ENCODE measurements at places on chromosomes 6 and 20.

DNA sequence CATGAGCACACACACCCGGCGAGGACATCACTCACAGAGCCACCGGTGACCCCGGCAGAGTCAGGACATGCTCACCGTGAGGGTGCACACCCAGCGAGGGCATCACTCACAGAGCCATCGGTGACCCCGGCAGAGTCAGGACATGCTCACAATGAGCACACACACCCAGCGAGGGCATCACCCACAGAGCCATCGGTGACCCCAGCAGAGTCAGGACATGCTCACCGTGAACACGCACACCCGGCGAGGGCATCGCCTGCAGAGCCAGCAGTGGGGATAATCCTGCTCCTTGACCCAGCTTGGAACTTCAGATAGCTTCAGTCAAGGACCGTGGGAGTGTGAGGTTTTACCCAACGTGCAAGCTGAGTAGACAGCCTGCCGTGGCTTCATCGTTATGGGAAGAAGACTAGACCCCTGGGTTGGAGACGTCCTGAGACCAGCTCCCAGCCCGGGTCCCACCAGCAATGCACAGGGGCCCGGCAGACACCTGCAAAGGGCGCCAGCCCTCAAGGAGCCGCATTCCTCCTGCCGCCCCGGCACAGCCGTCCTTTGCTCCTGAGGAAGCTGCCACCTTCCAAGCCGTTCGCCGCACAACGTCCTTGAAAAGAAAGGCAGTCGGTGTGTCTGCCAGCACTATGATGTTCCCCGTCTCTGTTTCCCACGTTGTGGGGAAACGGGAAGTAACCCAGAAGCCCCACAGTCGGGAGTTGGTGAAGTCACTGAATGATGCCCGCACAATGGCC, 192.3 kb downstream of the DLL1 start:
- no peak for DNase-seq

- DNase-seq = no peak
Observed at GRCh38 chr6:106743612-106744011, 114.2 kb downstream of the QRSL1 start.

DNA sequence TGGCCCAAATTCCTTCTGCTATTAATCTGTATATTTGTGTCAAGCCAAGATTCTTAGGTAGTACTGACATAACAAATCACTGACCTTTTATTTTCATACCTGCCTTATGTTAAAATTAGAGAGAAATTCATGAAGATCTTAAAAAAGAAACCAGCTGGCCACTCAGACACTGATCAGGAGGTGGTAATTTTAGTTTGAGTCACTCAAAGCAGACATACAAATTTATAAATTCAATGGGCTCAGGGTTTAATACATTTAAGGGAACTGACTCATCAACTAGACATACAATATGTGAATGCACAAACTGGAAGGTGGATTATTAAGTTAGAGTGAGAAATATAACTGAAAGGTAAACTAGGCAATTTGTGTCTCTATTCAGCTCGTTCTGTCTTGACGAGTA, 711.9 kb upstream of the EYS start:
- DNase-seq = no peak

DNA sequence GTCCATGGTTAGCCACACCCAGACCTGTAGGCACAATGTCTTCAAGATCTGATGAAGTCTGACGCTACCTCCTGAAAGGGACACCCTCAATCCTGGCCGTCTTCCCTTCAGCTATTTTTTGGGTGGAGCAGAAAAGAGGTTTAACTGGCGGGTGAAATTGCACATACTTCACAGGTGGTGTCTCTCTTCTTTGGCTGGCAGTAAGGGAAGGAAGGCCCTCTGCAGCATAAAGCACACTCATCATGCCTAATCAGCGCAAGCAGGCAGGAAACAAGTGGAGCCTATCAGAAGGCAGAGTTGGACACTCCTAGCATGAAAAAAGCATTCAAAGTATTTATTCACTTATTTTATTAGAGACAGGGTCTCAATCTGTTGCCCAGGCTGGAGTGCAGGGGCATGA, 32.9 kb downstream of the PNLDC1 start:
- DNase-seq = no peak

DNA sequence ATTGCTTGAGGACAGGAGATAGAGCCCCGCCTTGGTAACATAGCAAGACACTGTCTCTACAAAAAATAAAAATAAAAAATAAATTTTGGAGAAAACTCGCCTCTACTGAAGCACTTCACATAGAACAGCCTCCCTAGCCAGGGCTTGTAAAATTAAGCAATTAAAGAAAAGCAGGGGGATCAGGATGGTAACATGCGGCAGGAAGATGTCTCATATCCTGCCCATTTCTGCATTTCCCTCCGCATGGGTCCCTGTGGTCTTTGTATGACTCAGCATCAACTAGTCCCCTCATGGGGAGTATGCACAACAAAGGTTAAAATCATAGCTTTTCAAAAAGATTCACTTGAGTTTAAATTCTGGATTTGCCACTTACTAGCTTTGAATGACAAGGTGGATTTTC, 379.0 kb downstream of the EPHA7 start:
- DNase-seq = no peak

- DNase-seq = no peak
Observed at GRCh38 chr6:110897433-110897832, 22.8 kb downstream of the AMD1 start.

DNA sequence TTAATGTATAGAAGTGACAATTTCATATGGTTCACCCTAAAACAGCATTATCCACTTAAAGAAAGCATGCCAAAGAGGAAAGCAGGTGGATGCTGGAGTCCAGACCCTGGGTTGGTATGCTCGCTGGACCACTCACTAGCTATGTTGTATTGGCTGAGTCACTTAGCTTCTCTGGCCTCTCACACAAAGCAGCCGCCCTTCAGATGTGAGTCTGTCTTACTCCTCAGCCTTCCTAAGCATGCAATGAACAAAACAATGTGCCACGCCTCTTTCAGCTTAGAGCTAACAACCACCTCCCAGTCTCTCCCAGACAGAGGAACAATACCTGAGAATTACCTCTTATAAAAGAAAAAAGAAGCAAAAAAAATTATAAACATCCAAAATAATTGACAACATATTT, 29.4 kb downstream of the SIM1 start:
- no peak for DNase-seq

DNA sequence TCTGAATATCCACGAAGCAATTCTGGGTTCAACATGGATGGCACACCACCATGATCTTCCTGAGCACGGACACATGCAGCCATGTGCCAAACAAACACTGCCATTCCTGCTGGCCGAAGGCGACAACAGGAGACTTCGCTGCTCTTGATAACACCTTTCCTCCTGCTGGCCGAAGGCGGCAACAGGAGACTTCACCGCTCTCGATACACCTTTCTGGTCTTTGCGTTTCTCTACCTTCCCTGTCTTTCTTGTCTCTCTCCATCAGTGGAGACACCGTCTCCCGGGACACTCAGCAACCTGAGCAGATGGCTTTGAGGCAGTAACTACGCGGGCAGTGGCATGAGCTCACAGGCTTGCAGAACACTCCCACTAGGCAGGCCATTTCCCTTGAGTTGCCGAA, 54.9 kb upstream of the MPC1 start:
- DNase-seq = no peak

DNA sequence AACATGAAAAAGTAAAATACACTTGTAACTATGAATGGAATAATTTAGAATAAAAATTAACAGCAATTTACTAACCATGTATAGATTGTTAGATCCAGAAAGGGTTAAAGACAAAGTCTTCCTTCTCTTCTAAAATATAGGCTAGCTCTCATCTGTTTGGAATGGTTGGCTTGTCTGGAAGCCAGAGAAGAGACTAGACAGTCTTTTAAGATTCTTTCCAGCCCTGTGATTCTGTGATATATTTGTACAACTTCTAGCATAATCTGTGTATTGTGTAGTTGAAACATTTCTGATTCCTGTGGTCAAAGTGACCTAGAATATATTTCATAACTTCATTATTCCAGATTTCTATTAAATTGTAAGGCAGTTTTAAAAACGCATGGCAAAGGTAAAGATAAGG, 196.6 kb downstream of the UST start:
- DNase-seq = no peak

DNA sequence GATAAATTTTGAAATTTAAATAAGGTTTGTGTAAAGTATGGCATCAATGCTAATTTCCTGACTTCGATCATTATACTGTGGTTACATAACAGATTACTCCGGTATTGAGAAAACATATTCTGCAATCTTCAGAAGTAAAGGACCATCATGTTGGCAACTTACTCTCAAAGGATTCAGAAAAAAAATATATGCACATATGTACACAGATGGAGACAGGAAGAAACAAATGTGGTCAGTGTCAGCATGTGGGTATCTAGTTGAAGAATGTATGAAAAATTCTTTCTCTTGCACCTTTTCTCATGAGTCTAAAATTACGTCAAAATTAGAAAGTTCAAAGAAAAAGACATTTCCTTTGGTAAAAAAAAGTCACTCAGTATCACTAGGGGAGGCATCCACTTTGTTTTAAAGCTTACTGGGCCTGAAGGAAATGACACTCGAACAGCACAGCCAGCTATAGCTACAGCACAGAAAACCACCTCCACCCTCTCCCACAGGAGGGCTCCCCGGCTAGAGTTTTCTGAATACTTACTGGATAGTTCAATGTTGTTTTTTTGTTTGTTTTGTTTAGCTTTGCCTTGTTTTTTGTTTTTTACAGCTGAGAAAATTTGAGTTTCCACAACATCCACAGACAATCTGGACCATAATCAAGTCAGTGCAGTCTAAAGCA, 317.2 kb upstream of the AGPAT4 start:
- no peak for DNase-seq

DNA sequence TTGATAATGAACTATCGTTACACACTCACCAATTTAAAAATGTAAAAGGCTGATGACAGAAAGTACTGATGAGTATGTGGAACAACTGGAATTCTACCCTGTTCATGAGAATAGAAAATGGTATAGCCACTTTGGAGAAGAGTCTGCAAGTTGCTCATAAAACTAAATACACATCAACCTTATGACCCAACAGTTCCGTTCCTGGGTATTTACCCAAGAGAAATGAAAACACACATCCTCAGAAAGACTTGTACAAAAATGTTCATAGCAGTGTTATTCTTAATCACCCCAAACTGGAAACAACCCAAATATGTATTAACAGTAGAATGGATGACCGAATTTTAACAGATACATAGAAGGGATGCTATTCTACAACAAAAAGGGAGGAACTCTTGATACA, 145.7 kb upstream of the LRFN2 start:
- DNase-seq = no peak

DNA sequence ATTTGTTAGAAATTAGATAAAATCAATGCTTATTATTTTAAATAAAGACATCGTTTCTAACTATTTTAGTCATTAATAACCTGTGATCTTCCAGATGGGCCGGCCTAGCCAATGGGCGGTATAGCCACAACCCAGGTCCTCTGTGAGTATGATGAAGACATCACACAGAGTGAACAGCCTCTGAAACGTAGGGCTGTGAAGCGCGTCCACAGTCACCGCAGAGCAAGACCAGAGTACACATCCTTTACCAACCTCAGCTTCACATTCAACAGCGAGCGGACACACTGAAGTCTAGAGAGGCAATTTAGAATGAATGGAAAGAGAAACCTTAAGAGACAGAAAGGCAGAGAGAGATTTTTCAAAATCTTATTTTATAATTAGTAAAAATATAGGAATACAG, 125.0 kb upstream of the RPS6KA2 start:
- no peak for DNase-seq

DNA sequence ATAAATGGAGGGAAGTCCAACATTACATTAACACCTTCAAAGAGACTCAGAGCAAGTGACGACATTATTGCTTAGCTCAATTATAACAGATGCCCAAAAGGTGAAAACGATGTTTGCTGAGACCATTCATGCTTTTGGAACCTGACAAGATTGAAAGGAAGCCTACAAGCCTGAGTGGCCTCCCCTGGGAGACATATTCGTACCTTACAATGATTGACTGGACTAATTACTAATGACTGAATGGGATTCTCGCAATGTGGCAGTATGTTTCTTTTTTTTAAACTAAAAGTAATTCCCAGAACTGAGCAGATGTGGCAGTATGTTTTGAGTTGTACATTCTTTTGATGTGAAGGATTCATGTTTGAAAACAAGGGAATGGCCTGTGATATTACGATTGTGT, 49.9 kb downstream of the VEGFA start:
- DNase-seq = no peak

DNA sequence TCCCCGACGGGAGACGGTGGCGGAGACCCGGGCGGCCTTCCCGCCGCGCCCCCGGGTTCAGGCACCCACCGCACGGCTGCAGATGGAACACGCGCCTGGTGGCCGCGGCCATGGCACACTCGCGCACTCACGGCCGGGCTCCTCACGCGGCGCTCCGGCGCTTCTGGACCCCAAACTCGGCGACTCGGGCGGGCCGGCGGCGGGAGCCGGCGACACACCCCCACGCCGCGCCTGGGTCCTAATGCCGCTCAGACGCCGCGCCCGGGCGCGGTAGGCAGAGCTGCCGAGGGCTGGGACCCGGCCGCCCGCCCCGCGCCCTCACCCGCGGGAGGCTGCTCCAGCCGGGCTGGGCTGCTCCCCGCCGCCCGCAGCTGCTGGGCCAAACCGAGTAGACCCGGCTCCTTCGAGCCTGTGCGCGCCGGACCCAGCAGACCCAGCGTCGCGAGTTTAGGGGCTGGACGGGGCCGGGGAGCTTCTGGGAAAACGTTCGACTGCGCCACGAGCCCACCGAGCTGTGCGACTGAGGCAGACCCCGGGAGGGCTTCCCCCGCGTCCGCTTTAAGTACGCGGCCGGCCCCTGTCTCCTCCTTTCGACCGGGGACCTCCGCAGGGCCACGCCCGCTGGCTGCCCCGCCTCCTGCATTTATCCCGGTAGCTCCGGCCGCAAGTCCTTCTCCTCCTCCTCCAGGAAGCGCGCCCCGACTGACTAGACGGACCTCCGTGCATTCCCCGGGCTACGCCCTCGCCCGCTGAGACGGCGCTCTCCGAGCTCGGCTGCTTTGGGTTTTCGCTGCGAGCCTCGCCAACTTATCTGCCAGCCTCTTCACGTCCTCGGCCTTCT, at the start of gene SLC4A11:
TSS of gene SLC4A11 (minus strand) at position 165 of the 841 bp plus-strand sequence. CDS start at position 112, 53 bp downstream.
- no peak for DNase-seq

DNA sequence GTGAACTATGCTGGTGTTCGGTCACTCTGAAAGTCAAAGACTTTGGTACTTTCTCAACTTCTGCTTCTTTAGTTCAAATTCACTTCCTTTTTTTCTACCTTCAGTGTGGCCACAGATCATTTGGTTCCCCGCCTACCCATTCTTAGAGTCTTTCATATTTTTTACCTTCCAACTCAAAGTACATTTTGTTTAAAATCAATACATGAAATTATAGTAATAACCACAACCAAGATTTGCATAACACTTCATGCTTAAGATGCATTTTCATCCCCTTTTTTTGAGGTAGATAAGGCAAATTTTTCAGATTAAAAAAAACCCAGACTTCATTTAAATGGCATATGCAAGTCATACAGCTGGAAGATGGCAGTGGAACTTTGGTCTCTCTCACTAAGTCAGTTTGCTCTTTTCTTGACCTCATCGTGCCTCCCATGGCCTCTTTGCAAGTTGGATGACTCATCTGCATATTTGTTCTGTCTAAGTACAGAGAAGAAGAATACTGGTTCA, 11.9 kb upstream of the CNR1 start:
- DNase-seq = no peak

DNA sequence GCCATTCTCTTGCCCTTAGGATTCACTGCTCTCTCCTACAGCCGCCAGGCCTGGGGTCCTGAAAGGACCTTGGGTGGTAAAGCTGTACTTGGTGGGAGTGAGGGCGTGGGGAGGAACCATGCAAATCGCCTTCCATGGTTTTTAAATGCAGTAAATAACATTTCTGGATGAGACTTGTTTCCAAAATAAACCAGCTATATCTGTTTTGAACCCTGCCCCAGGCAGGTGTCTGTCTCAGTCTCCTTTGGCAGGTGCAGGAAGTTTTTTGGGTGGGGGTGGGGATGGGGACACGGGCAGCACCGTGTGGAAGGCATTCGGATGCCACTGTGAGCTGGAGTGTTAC, 14.3 kb downstream of the ITPA start:
- DNase-seq = no peak

GRCh38 chr20:64113796-64114355, 6.5 kb upstream of the NPBWR2 start:
- DNase-seq = no peak

All from effector CD8-positive, alpha-beta T cell (primary cell).